ENCODE measurements at places on chromosomes 2 and 18. TPM values are rescaled to one million over a fixed set of nuclear protein-coding genes. Genes with fewer than 3 reads are reported as not detected.

GRCh38 chr2:65686928-65687521 lies 254.6 kb upstream of the SPRED2 start:
- no peaks in the 10 kb centered on the region for H3K36me3 ChIP-seq
- DNase-seq, result peak; percentile 15
- no peaks in the 10 kb centered on the region for H3K4me1 ChIP-seq
- no peak overlapping the region for H3K4me3 ChIP-seq

DNA sequence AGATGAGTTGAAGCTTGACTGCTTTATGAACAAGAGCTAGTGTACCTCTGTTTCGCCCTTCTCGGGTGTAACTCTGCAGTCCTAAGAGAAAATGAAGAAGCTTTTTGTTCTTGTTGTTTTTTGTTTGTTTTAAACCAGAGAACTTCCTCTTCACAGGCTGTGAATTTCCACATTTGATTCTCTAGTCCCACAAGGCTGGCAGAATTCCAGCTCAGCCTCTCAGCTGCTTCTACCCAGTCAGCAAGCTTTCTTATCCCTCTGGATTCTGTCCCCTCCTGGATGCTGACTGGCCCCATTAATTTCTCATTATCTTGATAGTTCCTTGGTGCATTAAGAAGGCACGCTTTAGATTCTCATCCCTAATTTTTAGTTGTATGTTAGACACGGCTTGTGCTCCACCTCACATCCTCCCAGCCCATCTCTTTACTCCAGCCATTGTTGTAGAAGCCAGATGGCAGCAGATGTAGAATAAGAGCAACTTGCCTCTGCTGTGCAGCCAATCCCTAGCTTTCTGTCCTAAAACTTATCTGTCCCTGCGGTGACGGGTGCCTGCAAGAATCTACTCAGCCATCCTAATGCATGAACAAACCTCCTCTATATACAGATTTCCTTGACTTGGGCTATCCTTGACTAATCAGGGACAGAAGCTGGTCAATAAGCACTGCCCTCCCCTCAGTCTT lies 12.3 kb upstream of the RESP18 start:
- H3K36me3 ChIP-seq, result no peaks in the 10 kb centered on the region
- H3K27ac ChIP-seq, result no peak overlapping the region
- H3K4me3 ChIP-seq, result no peak overlapping the region
- no peaks in the 10 kb centered on the region for H3K4me1 ChIP-seq

The MYL1 gene
- total RNA-seq, result not detected

The SH3RF3 gene
- 21.7 TPM for total RNA-seq
